ENCODE measurements at places on chromosomes 12 and 14. TPM values are rescaled to one million over a fixed set of nuclear protein-coding genes. Genes with fewer than 3 reads are reported as not detected.

DNA sequence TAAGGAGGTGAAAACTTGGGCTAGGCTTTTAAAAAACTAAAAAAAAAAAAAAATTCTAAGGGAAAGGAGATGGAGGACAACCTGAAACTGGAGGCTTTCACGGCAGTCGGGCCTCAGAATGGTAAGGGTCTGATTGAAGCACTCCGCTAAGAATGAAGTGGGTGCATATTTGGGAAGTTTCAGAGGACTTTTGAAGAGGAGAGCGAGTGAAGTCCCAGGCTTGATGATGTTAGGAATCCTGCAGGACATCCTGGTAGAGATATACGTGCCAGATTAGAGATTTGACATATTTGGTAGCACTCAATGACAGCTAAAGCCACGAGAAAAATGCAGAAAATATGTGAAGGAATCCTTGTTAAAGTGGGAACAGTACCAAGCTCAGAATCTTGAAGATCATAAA, 186.2 kb downstream of the SNAPC1 start:
- no peak for DNase-seq

- no peak for DNase-seq
Observed at GRCh38 chr12:99332936-99333591, 314.5 kb upstream of the GARIN6 start.

The ACOT6 gene
- polyA plus RNA-seq: not detected

The BCL11B gene
- polyA plus RNA-seq: 5.2 TPM

The ANO4 gene
- polyA plus RNA-seq: 11.2 TPM

The C14orf180 gene
- not detected for polyA plus RNA-seq

Data from keratinocyte (primary cell).